ENCODE measurements at places on chromosomes 11 and 22.

- DNase-seq, result no peak
Measured at GRCh38 chr11:82505379-82505778, 228.3 kb downstream of the FAM181B start.

- no peak for DNase-seq
Measured at GRCh38 chr11:13851691-13852090, 110.8 kb upstream of the SPON1 start.

DNA sequence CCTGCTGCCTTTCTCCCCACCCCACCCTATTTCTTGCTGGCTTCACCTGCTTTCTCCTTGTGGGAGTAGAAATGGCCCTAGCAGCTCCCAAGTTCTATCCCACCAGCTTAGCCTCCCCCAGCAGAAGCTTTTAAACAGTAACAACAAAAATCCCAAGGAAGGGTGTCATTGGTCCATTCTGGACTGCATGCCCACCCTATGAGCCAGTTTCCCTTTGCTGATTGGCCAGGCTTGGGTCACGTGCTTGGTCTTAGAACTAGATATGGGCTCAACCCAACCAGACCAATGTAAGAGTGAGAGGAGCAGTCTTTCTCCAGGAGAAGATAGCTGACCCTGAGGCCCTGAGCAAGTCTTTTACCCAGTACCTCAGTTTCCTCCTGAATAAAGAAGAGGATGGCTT lies 2.3 kb downstream of the MTFP1 start:
- no peak for DNase-seq

DNA sequence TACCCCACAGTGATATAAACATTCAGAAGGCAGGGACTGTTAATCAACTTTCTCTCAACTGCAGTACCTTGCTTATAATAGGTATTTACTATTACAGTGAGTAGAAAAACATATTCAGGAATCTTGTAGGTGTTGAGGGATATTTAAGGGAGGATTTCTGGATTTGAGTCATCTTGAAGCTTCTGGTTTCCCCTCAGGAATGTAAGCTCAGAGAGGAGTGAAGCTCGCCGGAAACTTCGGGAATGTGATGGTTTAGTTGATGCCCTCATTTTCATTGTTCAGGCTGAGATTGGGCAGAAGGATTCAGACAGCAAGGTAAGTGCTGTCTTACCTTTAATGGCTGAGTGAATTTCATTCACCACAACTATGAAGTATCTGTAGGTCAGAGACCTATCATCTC lies 42.9 kb downstream of the CTNND1 start:
- no peak for DNase-seq

DNA sequence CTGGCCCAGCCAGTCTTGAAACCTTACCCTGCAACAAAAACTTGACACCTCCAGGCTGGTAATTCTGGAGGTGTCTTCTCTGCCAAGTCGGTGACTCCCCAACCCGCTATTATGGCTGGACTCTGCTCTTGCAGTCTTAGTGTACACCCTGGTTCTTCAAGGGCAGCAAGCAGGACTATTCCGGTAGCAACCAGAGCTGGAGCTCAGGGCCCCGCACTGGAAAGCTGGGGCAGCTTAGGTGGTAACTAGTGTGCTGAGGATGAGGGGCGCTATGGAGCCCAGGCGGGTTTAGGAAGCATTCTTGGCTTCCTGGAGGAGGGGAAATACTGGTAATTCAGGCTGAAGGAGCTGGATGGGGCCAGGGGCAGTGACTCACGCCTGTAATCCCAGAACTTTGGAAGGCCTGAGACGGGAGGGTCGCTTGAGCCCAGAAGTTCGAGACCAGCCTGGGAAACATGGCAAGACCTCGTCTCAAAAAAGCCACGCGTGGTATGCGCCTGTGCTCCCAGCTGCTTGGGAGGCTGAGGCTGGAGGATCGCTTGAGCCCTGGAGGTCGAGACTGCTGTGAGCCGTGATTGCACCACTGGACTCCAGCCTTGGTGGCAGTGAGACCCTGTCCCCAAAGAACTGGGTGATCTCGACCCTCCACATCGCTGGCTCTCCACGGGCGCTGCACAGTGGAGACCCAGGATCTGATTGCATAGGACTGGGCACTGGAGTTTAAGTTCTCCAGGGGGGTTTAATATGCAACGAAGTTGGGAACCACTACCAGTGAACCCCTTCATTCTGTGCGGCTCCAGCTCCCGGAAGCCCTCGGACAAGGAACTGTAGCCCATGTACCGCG lies 10.6 kb upstream of the AIFM3 start:
- DNase-seq, result no peak

- no peak for DNase-seq
Measured at GRCh38 chr11:69055212-69055586, 6.5 kb downstream of the TPCN2 start.

GRCh38 chr11:126756855-126757254 lies 243.7 kb downstream of the KIRREL3 start:
- DNase-seq, result no peak

DNA sequence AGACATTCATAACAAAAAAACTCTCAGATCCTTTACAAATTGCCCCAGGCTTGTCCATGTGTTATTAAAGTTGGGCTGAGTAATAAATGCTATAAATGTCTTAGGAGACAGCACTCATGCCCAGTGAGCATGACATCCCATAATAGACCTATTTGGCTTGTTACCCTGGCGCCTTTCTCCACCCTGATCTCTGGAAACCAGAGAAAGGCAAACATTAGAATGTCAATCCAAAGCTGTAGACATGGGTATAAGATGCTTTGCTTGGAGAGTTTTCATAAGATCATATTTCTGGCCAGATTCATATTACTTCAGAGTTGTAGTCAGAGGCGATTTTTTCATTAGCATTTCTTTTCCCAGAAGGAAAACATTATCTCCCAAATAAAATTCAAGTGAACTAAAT lies 161.3 kb upstream of the UBASH3B start:
- no peak for DNase-seq

GRCh38 chr11:63913866-63914830 lies 2.8 kb downstream of the RCOR2 start:
- DNase-seq, result no peak

- no peak for DNase-seq
Measured at GRCh38 chr22:49525360-49525759, 302.3 kb downstream of the BRD1 start.

DNA sequence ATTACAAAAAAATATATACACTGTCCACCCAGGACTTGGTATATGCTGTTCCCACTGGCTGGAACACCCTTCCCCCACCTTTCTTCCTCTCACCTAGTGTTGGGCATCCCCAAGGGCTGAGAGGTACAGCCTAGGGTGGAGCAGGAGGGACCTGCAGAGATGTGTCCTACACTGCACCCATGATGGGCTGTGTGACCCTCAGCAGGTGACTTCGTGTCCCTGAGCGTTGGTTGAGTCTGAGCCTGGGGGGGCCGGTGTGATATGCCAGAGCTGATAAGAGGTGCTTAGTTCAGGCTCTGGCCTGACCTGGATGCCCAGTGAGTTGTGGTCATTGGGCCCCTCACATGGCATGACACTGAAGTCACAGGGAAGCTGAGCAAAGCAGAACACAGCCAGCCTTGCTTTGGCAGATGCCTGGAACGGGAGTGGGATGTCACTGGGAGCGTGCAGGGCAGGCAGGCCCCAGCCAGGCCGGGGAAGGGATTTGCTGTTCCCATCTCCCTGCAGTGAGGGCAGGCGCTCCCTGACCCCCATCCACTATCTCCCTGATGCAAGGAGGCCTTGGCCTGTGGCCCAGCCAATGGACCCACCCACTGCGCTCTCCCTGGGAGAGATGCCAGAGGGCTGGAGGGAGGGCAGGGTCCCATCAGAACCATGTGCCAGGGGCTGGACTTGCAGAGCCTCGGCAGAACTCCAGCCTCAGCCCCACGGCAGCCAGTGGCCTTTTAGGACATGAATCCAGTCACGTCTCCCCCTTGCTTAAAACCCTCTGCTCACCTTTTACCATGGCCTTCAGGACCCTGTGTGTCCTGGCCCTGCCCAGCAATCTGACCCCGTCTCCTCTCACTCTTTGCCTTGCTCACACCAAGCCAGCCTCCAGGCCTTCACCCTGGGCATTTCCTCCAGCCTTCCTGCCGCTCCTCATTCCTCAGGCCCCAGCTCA lies 138.9 kb downstream of the MN1 start:
- DNase-seq, result no peak

- no peak for DNase-seq
Measured at GRCh38 chr11:100105255-100105981, 581.7 kb upstream of the ARHGAP42 start.

DNA sequence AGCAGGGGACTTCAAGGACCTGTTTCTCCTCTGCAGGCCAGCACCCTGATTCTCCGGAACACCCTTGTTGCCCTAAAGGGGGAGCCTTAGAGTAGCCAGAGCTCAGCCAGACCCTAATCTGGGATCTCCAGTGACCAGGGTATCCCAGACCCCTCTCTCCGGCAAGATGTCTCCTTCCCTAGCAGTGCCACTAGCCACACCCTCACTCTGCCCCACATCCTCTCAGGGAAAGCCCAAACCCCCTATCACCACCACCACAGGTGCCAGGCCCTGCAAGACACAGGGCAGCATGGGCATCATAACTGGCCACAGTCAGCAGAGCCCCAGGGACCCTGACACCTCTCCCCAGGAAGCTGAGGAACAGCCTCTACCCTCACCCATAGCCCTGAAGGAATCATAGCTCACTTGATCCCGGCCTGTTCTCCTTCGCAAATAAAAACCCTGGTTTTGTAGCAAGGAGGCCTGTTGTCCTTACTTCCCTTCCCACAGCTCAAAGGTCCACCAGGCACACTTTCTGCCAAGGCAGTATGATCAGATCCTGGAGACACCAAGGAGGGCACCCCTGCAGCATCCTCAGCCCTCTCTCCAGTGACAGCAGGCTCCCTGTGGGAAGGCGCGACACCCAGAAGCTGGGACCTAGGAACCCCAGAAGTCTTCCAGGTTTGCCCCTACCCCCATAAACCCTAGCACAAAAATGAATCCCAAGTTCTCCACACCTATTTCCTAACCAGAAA lies 4.6 kb downstream of the CFL1 start:
- no peak for DNase-seq

DNA sequence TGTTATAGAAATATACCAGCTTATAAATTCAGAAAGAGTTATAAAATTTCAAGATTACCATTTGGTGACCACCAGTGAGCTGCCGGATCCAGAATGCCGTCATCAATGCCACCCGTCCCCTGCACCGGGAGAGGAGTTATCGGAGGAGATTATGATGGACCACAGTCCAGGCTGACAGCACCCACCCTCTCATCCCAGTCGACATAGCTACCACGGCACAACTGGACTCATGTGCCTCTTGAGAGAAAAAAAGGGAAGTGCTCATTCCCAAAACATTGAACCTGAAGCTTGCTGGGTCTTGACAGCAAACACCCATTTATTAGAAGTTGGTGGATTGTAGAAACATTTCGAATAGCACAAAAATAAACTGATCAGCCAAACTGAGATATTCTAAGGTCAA lies 1331.5 kb downstream of the TBC1D22A start:
- no peak for DNase-seq

GRCh38 chr11:27718346-27718862 lies 18.1 kb upstream of the BDNF start:
- DNase-seq, result no peak

DNA sequence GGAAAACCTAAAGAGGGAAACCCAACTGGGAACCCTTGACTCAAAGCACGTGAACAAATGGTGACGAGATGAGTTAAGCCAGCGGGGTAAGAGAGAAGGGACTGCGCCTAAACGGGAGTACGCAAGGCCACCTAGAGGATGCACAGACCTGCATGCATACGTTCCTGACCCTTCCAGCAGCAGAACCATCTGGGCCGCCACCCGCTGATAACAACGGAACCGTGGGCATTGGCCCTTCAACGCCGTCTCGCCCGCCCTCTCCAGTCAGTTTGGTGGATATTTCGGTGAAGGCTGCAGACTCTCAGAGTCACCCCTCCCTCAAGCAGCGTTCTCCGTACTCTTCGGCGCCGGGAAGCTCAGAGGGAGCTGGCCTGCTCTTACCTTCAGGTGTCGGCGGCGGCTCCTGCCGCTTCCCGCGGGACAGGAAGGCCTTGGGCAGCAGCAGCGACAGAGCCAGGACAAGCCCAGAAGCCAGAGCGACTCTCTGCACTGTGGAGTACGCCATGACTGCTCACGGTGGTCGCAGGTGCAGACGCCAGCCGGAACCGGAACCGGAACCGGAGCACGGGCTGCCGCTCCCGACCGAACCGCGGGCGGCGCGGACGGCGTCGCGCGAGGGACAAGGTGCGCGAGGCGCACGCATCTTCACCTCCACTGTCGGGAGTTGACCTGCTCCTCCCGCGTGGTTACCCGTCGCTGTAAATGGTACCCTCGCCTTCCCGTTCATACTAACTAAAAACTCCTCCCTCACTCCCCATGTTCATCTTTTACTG lies at the start of gene RIC3:
Gene RIC3 (minus strand): TSS at position 541 of the 773 bp plus-strand sequence. CDS start 36 bp downstream, at position 505.
- peak; percentile 57 for DNase-seq

DNA sequence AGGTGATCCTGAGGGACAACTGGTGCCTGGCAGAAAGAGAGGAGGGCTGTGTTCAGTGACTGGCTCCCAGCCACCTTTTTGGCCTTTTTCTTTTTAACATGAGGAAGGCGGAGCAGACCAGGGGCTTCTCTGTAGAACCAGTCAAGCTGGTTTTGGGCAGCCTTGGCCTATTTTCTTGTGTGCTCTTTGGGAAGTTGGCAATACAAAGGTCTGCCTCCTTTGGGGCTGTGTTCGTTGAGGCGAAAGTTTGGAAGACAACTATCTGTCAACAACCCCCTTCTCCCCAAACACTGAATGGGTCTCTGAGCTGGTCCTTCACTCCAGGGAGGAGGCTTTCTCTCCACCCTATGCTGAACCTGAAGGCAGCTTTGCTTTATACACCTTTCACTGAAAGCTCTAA lies 8.5 kb downstream of the MARK2 start:
- no peak for DNase-seq

DNA sequence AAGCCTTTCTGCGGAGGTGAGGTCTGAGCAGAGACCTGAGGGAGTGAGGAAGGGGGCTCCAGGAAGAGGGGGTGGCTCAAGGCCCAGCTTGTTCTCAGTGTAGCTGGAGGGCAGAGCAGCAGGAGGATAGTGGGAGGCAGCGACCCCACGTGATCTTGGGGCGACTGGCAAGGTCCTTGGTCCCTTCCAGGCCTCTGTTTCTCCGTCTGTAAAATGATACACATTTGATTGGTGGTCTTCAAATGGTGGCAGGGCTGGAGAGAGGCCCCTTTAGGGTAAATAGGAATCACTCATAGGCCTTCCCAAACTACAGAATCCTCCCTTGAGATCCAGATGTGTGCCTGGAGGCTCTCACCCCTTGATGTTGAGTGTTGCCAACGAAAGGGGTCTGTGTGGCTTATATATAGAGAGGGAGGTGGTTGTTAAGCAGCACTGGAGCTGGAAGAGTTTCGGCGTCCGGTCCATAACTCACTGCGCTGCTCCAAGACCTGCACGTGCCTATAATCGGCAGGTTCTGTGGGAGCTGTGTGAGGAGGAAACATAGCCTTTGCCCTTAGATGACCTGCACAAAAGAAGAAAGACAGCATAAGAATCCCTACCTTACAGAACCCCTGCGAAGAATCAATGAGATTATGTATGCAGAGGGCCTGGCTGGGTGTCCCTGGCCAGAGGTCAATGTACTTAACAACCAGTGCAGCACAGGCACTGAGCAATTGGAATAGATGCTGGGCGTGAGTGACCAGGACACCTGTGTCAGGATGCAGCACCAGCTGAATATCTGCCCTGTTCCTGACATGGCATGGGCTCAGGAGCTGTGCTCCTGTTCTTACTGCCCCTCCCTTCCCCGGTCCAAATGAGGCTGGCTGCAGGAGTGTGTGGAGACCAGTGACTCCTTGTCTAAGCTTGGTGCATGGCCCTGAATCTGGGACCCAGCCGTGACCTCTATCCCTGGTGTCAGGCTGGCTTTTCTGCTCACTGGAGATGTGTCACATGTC lies 28.7 kb downstream of the OTOG start:
- DNase-seq, result no peak

Data from right kidney (tissue), 9 donors.